A673 (cell line): ENCODE measurements at places on chromosomes 7 and 10. TPM values are rescaled to one million over a fixed set of nuclear protein-coding genes. Genes with fewer than 3 reads are reported as not detected.

- no peak for DNase-seq
Measured at GRCh38 chr10:95392217-95392584, 101.4 kb upstream of the PDLIM1 start.

GRCh38 chr10:133475821-133476640 lies 22.3 kb downstream of the SCART1 start:
- no peak for DNase-seq

- DNase-seq = peak; percentile 53
Measured at GRCh38 chr7:64999165-65000004, 7.1 kb downstream of the ERV3-1 start.

ZFYVE27 gene
- 26.8 and 31.7 TPM in 2 replicates for total RNA-seq

DNA sequence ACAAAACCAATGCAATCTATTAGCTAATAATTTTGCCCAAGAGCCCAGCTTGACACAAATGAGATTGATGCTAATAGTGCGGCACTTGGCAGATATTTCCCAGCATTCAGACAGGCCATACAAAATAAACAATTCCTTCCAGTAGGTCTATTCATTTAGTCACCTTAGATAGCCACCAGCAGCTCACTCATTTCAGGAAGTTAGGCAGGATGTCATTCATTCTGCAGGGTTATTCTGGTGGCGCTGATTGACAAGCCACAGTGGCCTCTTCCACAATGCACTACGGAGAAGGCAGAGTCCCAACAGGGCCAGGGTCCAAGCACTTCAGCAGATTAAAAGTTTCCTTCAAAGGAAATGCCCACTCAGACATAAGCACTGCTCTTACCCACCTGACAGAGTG lies 55.8 kb downstream of the PIK3AP1 start:
- DNase-seq = no peak

GALNT17 gene
- not detected in 2 replicates for total RNA-seq

ANXA7 gene
- 151 and 156 TPM in 2 replicates for total RNA-seq

FAM3C gene
- total RNA-seq = 28.0 and 33.0 TPM in 2 replicates

NKX1-2 gene
- not detected in 2 replicates for total RNA-seq

DNA sequence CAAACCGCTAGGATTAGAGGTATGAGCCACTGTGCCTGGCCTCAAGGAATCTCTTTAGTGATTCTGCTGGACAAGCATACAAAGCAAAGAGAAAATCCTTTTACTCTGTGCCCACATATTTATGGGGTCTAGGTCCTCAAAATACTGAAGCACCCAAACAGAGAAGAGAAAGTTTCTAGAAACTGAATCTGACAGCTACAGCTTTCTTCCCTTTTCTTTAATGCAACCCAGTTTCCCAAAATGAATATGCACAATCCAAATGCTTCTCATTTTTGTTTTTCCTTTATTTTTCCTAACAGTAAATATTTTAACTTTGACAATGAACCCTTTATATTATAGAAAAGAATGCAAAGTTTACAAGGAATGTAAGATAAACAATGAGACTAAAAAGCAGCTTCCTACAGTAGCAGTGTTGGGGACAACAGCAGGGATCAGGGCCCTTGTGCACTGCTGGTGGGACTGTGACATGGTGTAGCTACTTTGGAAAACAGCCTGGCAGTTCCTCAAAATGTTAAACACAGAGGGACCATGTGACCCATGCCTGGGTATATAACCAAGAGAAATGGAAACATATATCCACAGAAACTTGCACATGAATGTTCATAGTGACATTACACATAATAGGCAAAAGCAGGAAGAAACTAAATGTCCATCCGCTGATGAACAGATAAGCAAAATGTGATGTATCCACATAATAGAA lies 325.2 kb downstream of the PRPF18 start:
- no peak for DNase-seq

GRCh38 chr10:114117728-114118127 lies 56.3 kb downstream of the CCDC186 start:
- no peak for DNase-seq

DNA sequence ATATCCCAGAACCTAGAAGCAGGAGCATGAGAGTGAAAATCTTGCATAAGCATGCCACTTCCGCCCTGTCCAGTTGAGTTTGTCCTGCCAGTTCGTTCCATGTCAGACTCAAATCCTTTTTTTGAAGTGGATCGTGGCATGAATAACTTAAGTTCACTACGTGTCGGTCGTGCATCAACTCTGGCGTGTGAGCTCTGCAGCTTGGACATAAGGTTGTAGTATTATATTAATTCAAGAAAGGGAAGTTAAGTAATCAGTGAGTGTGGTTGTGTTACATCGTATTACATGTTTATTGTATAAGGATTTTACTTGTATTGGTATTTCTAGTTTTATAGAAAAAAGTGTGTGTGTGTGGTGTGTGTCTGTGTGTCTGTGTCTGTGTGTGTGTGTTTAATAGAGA lies 23.0 kb downstream of the CDC123 start:
- no peak for DNase-seq

DNA sequence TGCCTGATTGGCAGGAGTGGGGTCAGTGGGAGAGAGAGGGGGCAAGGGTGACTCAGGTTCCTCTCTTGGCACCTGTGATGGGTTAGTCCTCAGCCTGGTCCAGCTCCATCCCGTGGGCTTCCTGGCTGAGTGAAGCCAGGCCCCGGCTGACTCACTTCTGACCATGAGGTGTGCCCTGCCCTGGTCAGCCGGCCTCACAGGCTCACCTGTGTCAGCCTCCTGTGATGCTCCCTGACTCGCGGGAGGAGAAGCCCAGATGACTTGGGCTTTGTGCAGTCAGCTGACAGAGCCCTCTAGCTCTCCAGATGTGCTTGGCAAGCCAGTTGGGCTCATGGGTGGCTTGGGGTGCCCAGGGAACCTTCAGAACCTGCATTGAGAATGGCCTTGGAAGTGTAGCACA lies 16.0 kb upstream of the PPIF start:
- DNase-seq = no peak

DNA sequence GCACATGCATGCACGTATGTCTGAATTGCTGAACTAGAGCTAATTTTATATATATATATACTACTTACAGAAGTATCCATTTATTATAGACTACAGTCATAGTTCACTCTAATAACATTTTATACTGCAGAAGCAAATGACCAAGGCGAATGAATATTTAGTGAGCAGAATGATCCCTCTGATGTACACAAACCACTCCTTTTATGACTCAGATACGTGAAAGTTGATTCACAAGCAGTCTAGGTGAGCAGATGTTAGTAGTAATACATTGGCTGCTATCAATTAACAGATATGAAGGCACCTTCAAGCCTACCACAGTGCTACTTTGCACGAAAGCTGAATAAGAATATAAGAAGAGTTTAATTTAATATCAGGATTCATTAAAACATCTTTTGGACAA lies 10.4 kb downstream of the GPAM start:
- no peak for DNase-seq

DNA sequence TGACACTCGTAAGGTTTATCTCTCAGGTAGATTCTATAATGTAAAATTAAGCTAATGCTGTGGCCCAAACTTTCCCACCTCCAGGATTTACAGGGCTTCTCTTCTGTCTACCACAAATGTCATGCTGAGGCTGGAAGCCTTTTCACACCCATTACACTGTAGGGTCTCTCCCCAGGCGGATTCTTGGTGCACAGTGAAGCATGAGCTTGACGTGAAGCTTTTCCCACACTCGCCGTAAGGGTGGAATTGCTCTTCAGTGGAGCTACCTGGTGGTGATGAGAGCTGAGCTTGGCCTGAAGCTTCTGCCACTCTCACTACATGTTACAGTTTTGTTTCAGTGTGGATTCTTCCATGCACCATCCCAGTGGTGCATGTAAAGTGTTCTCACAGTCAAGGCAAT lies 11.4 kb downstream of the FAM200A start:
- no peak for DNase-seq

GRCh38 chr7:27175626-27176523 lies 1.8 kb upstream of the HOXA10 start:
- DNase-seq = no peak

- DNase-seq = no peak
Measured at GRCh38 chr10:12140038-12140437, 10.6 kb downstream of the SEC61A2 start.

DNA sequence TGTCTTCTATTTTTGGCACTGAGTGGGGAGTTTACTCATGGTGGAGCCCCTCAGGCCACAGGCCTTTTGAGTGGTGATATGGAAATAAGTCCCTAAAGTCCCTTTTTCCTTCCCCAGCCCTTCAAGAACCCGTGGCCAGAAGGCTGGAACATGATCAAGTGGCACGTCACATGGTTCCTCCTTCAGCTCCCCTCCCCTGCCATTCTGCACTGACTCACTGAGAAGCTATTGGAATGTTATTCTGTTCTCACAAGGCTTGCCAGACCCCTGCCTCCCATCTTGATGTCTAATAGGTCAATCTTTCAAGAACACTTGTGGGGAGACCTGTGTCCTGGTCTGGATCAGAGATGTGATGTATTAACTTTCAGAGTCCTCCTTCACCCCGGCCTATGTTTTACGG lies 279.8 kb downstream of the SEC23IP start:
- DNase-seq = no peak

TMEM196 gene
- total RNA-seq = not detected in 2 replicates

NANOS1 gene
- total RNA-seq = 0.67 and 0.70 TPM in 2 replicates

LRRC4 gene
- 10.6 and 16.1 TPM in 2 replicates for total RNA-seq

CYP3A4 gene
- not detected in 2 replicates for total RNA-seq

CAPZA2 gene
- 118 and 138 TPM in 2 replicates for total RNA-seq

PCGF6 gene
- 22.5 and 25.3 TPM in 2 replicates for total RNA-seq

MMD2 gene
- total RNA-seq = not detected in 2 replicates

HMX2 gene
- not detected in 2 replicates for total RNA-seq

PPRC1 gene
- total RNA-seq = 93.8 and 103 TPM in 2 replicates

IGF2BP3 gene
- total RNA-seq = 75.3 and 85.4 TPM in 2 replicates

DNA sequence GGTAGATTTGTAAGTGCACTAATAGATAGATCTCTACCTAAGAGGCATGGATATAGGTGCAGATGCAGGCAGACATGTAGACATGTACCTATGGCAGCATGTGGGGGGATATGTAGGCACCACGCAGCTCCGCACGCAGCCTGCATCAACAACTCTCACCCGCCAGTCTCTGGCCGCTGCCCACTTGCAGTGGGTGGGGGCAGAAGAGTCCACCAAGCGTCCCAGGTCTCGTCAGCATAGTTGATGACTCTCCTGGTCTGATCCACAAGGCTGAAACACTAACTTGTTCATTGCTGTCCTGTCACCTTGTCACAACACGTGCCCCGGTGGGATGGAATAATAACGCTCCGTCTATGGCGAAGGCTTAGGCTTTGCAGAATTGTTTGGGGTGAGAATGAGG lies 252.0 kb downstream of the ADARB2 start:
- DNase-seq = no peak

GRCh38 chr10:21496343-21497176 lies 28.9 kb downstream of the SKIDA1 start:
- peak; percentile 89 for DNase-seq
